Activated CD8-positive, alpha-beta memory T cell treated with anti-CD3 and anti-CD28 coated beads, Interleukin-2, amount 10 ng/mL, durations not matched to agents 7 days and 5 days (primary cell): ENCODE measurements at places on chromosomes 6 and 20. TPM values are rescaled to one million over a fixed set of nuclear protein-coding genes. Genes with fewer than 3 reads are reported as not detected.

GRCh38 chr20:7003598-7003997 lies 236.1 kb downstream of the BMP2 start:
- H3K4me3 ChIP-seq = no peak overlapping the region
- no peak for DNase-seq
- H3K27me3 ChIP-seq = no peaks in the 10 kb centered on the region
- H3K36me3 ChIP-seq = no peaks in the 10 kb centered on the region
- H3K27ac ChIP-seq = no peak overlapping the region

DNA sequence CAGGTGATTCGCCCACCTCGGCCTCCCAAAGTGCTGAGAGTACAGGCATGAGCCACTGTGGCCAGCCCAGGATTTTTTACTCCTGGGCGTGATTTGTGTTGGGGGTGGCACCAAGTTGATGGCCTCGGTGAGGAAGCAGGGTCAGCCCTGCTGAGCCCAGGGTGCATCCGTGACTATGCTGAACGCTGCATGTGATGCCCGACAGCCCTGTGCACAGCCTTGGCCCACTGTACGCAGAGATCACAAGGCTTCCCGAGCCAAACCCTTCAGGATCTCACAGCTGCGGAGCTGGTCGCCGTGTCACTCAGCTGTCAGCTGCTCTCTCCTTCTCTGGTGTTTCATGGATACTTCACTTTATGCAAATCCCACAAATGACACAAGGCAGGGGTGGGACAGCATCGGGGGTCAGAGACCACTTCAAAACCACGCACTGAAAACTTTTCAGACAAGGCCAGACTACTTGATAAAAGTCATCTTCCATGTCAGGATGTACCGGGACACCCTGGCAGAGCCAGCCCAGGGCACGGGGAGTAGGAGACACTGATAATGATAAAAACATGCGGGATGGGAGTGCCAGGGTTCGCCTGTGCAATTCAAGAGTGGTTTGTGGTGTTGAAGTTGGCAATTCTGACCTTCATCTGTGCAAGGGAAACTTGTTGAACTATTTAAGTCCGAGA lies 31.2 kb upstream of the RPS6KA2 start:
- no peaks in the 10 kb centered on the region for H3K36me3 ChIP-seq
- DNase-seq = no peak
- peaks cover 30% of the 10 kb centered on the region for H3K27me3 ChIP-seq
- H3K4me3 ChIP-seq = no peak overlapping the region
- H3K4me1 ChIP-seq = peaks cover 9% of the 10 kb centered on the region

- DNase-seq = no peak
- peaks cover 55% of the 10 kb centered on the region for H3K4me1 ChIP-seq
- no peaks in the 10 kb centered on the region for H3K27me3 ChIP-seq
- peak overlapping the region; percentile 98 for H3K27ac ChIP-seq
- H3K36me3 ChIP-seq = peaks cover 27% of the 10 kb centered on the region
- peak overlapping the region; percentile 88 for H3K4me3 ChIP-seq
Observed at GRCh38 chr6:41922154-41922553, 855 bp downstream of the BYSL start.

RNF217 gene
- not detected for total RNA-seq

ZFP57 gene
- total RNA-seq = 14.1 TPM

DNA sequence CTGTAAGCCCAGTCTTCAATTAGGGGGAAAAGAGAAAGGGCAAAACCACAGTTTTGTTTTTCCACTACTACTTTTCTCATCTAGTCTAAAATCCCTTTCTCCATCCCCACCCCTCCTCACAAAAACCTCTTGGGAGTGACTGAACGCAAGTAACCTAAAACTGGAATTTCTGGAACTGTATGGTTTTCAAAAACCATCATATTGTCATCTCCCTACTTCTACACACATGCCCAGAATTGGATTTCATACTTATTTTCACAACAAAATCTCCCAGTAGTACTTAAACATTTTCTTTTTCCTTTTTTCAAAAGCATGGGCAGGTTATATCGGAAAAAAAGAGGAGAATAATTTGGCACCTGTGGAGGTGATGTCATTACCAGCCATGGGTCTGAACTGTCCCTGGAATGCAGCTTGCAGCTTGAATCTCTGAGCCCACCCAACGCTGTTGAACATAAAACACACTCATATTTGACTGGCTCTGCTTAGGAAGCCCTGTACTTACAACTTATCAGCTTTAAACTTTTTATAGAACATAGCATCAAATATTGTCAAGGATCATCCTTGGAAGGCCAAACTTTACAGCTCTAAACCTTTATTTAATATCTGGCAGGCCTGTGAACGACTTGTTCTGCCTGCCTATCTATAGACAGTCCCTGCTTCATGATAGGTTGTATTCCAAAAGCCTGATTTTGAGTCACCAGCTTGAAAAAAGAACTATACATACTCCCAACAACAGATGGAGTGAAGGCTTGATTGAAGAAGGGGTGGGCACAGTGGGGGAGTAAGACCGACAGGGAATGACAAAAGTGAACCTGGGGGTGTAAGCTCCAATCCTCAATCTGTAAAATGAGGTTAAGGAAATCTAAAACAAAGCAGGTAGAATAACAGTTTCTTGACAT lies 59.3 kb downstream of the EPB41L2 start:
- DNase-seq = no peak
- H3K4me3 ChIP-seq = no peak overlapping the region
- H3K27me3 ChIP-seq = no peaks in the 10 kb centered on the region
- H3K36me3 ChIP-seq = peaks cover 12% of the 10 kb centered on the region
- H3K27ac ChIP-seq = no peak overlapping the region

GRCh38 chr20:56554869-56555268 lies 21.8 kb downstream of the FAM209B start:
- H3K4me3 ChIP-seq = peak overlapping the region; percentile 1
- H3K27ac ChIP-seq = peak overlapping the region; percentile 4
- H3K4me1 ChIP-seq = peaks cover 9% of the 10 kb centered on the region

LRRN4 gene
- total RNA-seq = not detected

DNA sequence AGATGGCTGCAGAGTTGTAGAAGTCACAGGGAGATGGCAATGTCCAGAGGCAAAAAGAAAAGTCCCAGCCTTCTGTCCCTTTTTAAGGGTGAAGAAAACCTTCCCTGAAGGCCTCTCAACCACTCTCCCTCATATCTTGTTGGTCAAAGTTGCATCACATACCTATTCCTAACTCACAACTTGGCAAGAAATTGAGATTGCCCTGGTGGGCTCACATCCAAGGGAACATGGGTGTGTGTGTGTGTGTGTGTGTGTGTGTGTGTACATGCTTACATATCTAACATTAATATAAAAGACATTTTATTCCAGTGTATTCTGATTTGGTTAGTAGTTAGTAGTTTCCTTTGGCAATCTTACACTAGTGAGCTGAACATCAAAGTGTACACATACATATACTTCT lies 144.3 kb upstream of the SALL4 start:
- no peak overlapping the region for H3K27ac ChIP-seq
- peaks cover 3% of the 10 kb centered on the region for H3K27me3 ChIP-seq
- H3K4me3 ChIP-seq = no peak overlapping the region
- DNase-seq = no peak
- H3K36me3 ChIP-seq = no peaks in the 10 kb centered on the region

- no peak for DNase-seq
- H3K4me3 ChIP-seq = no peak overlapping the region
- peaks cover 74% of the 10 kb centered on the region for H3K27me3 ChIP-seq
Observed at GRCh38 chr20:63004607-63005364, 2.0 kb downstream of the BHLHE23 start.

DNA sequence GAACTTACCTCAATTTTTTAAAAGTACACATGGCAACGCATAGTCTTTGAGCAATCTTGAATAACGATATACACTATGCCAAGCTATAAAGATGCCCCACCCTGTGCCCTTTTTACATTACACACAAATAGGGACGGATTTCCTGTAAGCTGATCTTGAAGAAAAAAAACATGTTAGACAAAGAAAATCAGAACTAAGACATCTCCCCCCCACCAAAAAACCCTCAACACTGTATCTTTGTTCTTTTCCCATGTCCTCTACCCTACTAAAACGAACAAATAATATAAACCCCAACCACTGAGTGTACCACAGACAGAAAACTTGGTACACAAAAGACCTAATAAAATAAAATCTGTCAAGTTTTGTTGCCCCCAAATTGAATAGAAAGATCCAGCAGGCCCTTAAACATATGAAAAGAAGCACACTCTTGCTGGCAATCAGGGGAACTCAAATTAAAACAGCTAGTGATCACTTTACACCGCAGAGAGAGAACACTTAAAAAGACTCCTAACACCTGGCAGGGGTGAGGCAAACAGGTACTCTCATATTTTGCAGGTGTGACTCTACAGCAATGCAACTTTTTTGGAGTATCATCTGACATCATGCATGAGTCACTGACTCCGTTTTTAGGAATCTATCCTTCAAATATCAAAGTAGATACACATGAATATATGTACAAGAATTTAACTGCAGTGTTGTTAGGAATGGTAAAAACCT lies 29.6 kb downstream of the BACH2 start:
- H3K4me1 ChIP-seq = peaks cover 57% of the 10 kb centered on the region
- H3K4me3 ChIP-seq = no peak overlapping the region
- H3K27ac ChIP-seq = peak overlapping the region; percentile 47
- DNase-seq = no peak
- peaks cover 42% of the 10 kb centered on the region for H3K36me3 ChIP-seq

UQCC2 gene
- 94.8 TPM for total RNA-seq

DNA sequence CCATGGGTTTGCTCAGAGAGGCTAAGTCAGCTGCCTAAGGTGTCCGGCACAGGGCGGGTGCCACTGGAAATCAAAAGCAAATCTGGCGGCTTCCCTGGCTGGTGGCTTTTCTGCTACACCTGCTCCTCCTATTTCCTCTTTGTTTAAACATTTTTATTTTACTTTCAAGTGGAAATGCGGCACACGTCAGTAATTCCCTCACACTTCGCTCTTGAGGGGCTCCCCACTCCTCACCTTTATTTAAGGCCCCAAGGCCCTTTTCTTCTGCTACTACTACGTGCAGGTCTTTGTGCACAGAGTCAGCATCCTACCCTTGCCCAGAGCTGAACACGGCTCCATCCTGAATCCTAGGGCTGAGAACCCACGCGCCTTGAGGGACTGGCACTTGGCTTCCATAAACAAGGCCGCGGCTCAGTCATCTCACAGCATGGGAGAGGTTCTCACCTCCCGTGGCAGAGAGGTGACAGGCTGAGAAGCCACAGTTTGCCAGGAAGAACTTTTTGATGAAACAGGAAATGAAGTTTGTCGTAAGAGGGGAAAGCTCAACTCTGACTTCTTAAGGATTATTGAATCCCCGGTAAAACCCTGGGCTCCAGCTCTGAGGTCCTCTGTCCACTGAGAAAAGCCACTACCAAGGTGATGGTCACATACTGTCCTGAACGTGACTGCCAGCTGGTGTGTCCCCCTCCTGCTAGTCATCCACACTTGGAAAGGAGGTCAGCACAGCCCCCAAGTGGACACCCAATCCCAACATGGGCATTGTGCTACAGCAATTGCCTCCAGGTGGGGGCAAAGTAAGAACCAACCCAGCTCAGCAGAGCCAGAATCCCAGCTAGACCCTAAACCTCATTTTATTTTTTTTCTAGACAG lies 48.0 kb downstream of the NFATC2 start:
- H3K4me1 ChIP-seq = peaks cover 92% of the 10 kb centered on the region
- peak overlapping the region; percentile 68 for H3K27ac ChIP-seq
- no peaks in the 10 kb centered on the region for H3K27me3 ChIP-seq
- H3K4me3 ChIP-seq = peak overlapping the region; percentile 45
- peaks cover 69% of the 10 kb centered on the region for H3K36me3 ChIP-seq

DNA sequence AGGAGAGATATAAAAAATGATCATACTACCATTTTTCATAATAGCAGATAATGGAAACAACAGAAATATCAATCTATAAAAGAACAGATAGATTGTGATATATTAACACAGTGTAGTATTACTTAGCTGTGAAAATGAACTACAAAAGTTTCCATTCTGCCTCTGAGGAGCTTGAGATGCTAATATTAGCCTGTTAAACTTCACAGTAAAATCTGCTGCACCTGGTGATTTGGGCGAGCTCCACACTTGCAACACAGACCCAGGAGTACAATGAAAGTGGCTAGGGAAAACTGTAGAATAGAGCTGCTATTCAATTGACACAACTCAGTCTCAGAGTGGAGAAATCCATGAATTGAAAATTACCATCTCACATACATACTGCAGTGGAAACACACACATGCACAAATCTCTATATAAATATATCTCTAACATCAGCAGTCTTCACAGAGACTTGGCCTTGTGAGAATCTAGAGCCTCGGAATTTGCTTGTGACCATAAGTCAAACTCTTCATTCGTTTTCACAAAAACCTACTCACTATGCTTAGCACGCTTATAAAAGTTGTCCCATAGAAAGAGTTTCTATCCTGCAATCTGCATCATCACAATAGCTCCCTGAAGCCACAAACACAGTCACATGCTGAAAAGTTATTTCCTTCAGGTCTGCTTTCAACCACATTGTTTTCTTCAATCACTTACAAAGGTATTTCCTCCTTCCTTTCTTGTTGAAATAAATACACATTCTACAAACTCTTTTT lies 133.0 kb downstream of the PAK5 start:
- no peak for DNase-seq
- no peaks in the 10 kb centered on the region for H3K4me1 ChIP-seq
- no peak overlapping the region for H3K4me3 ChIP-seq

WFDC5 gene
- total RNA-seq = not detected

- no peak overlapping the region for H3K27ac ChIP-seq
- H3K4me3 ChIP-seq = peak overlapping the region; percentile 63
- H3K36me3 ChIP-seq = peaks cover 5% of the 10 kb centered on the region
- H3K4me1 ChIP-seq = peaks cover 9% of the 10 kb centered on the region
- H3K27me3 ChIP-seq = no peaks in the 10 kb centered on the region
Observed at GRCh38 chr6:43645613-43645964, 753 bp downstream of the RSPH9 start.

NRN1 gene
- 0.26 TPM for total RNA-seq

DNA sequence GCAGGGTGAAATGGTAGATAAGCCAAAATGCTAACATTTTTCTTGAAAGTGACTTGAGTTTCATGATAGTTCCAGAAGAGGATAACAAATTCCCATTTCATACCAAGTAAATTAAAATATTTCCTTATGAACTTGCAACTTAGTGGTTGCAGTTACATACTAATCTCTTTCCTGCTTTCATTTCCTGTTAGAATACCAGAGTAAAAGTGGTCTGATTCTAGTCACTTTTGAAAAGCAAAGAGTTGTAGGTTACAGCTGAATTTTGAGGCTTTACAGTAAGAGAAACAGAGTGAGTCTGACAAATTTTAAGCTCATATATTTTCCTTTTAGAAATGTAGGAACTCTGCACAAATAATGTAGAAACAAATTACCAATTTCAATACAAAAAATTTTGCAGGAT lies 117.4 kb downstream of the ZFAND3 start:
- peaks cover 23% of the 10 kb centered on the region for H3K4me1 ChIP-seq
- peaks cover 3% of the 10 kb centered on the region for H3K36me3 ChIP-seq
- H3K27ac ChIP-seq = peak overlapping the region; percentile 16
- no peak for DNase-seq
- H3K27me3 ChIP-seq = no peaks in the 10 kb centered on the region
- no peak overlapping the region for H3K4me3 ChIP-seq

ZC2HC1B gene
- total RNA-seq = 0.23 TPM

DDX43 gene
- total RNA-seq = 0.77 TPM
